ENCODE measurements at places on chromosomes 4 and X.

- DNase-seq = no peak
Observed at GRCh38 chr4:33850371-33850902, 2393.9 kb downstream of the ARAP2 start.

- no peak for DNase-seq
Observed at GRCh38 chr4:26299254-26299882, 21.4 kb upstream of the RBPJ start.

DNA sequence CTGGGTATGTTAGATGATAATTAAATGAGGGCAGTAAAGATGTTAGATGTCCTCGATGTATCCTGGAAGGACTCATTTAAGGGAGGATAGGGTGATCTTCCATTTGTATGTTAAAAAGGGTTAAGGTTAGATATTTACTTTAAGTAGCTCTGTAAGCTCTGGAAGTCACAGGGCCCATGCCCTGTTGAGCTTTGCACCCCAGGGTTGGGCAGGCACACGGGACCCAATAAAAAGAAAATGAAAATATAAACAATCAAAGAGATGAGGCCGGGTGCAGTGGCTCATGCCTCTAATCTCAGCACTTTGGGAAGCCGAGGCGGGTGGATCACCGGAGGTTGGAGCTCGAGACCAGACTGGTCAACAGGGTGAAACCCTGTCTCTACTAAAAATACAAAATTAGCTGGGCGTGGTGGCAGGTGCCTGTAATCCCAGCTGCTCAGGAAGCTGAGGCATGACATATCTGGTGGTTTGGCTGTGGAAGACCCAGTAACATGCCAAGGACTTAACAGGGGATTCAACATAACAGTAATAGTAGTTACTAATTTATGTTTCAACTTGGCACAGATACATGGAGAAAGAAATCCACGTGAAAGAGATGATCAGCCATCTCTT is 16.9 kb upstream of the PHEX start:
- DNase-seq = no peak

GRCh38 chr4:108042927-108043326 is 53.2 kb downstream of the HADH start:
- DNase-seq = no peak

DNA sequence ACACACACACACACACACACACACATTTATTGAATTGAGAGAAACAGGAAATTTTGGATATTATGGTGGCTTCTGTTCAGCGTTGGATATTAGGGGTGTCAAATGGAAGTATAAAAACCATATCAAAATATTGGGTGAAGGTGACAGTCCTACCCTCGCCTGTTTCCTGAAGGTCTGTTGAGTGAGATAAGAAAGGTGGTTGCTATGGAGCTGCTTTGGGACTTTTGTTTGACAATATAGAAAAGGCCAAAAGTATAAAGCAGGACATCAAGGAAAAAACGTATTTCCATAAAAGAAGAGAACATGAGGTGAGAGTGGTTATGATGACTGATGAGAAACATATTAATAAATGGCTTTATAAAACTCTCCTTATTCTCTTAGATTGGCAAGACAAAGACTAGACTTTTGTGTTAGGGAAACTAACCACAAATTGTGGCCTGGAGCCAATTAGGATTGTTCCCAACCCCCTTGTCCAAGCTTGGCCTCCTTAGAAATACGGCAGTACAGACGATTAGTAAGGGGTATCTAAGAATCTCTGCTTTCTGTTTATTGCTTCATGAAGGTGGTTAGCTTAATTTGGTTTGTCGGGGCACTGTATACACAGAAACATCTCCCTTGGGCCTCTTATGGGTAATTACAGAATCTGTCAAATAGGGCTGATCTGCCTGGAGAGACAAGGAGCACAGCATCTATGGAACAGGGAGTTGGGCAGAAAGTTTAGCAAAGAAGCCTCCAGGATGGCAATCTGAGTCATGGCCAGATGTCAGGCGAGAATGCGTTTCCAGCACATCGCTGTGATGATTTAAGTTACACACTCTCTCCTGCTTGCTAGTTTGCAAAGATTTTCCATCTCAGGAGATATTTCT is 198.0 kb downstream of the CBR4 start:
- no peak for DNase-seq

GRCh38 chr4:188552741-188553275 is 413.6 kb downstream of the TRIML1 start:
- no peak for DNase-seq

GRCh38 chrX:111779582-111779981 is 96.4 kb upstream of the TRPC5OS start:
- DNase-seq = no peak

DNA sequence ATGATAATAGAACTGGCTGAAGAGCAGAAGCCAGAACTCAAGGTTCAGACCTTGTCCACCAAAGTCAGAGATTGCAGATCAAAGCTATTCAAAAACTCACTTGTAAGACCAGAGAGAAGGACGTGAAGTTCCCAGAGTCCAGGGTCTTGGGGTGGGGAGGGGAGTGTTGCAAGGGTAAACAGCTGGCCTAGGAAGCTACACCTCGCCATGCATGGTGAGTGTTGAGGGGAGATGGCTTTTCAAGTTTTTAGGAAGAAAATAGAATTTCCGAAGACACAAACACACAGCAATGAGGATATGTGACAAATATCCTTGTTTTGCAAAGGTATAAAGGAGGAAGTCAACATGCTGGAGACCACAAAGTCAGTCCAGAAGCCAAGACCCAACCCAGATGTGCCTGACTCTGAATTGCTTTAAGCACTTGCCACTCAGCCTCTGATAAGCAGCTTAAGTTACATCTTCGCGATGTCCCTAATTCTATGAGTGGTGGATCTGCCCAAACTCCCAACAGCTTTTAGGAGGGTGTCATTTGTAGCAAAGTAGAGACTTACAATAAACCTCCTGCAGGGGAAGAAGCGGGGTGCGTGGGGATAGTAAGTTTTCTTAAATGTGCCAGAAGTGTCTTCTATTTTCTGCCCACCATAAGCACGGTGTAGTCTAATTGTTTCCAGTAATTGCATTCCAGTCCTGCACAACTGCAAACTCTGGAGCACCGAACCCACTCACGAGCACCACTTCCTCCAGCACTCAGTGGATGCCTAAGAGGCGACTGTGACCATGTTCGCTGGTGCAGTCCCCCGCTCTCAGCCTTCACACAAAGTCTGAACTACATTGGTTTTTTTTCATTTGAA is 26.5 kb downstream of the HAND2 start:
- no peak for DNase-seq

DNA sequence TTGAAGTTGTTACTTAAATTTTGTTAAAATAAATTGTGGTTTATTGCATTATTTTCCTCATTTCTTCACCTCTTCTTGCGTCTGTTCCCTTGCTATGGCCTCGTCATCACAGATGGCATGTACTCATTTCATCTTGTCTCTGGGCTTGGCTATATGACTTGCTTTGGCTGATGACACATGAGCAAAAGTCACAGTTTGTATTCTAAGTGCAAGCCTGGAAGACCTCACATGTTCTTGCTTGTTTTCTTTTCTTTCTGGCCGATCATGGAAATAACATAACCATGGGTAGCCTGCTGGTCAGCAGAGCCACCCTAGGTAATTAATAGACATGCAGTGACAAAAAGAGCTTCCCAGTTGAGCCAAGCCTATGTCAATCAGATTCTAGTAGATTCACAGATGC is 527.9 kb downstream of the SPRY1 start:
- no peak for DNase-seq

DNA sequence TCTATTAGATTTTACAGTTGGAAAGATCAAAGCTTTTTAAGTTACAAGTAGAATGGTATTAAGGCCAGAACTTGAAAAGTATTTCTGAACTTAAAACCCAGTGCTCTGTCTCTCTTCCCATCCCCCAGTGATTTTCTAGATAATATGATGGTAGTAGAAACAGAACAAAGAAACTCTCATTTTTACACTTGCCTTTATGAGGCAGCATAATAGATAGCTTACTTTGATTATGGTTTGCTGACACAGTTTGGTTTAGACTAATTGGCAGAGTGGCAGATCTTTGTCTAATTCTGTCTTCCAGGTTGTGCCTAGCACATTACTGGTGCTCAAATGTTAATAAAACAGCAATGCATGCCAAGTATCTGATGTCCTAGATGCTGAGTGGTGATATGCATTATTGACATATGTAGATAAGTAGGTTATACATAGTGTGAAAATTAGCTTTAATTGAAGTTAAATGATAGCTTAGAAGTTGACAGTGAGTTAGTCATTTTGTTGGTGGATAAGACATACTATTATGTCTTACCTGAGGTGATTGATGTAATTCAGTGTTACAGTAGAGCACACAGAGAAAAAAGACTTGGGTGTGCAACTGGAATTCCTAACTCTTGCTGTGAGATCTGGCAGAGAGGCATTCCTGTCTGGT is 4.3 kb upstream of the RAPGEF2 start:
- DNase-seq = peak; percentile 84
